ENCODE measurements at places on chromosomes 7 and 10.

DNA sequence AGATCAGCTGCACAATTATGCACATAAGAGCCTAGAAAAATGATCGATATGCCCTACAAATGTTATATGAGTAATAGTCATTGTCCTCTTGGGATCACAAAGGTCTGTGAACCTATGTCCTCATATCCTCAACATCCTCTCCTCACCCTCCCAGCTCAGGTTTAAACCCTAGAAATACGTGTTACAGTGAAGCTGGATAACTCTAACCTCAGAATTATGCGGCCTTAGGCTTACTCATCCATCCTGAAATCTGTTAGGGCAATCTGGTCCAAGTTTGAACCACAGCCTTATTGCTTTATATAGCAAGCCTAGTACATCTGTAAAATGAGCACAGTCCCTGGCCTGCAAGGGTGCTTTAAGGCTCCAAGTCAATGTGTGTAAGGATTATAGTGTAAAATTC is 84.2 kb upstream of the FRMD4A start:
- DNase-seq: no peak

DNA sequence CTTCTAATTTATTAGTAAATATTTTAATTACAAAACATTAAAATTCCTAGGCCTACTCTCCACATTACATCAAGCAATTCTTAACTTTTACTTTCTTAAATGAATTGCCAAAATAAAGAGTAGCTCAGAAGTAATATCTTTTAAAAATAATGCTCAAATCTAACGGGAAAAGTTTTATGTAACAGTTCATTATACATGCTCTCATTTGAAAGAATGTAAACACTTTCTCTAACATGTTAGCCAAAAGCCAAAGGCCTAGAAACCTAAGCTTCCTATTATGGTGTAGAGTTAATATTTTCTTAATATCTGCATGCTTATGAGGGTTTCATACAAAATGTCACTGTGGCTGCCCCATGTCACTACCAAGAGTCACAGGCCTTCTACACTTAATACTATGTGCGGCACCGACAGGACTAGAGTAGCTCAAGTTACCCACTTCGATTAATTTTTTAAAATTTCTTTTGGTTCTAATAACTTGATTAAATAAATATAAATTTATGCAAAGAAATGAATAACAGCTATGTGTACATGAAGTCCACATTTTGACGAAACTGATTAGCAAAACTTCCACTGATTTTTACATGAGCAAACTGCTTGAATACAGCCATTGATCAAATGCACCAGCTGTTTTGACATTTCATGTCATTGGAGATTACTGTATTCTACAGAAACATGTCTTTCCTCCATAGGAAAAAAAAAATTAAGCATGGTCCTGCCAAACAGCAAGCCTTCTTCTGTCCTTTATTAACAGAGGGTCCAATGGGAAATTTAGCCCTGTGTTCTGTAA is 3.5 kb downstream of the COBL start:
- DNase-seq: no peak

DNA sequence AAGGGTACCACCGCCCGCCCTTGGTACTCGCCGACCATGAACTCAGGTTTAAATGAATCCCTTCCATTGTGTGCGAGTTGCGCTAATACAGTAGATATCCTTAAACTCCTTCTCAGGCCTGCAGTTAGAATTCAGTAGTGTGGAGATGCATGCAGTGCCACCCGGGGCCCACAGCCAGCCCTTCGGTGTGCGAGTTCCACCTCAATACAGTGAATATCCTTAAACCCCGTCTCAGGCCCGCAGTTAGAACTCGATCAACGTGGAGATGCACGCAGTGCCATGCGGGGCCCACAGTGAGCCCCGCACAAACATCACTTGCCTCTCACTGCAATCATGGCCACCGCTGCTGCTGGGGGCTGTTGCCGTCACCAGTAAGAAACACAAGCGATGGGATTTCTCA is 261.9 kb downstream of the MAD1L1 start:
- DNase-seq: no peak

- DNase-seq: no peak
These were observed 75.1 kb upstream of the SP4 start for GRCh38 chr7:21352540-21353387.

DNA sequence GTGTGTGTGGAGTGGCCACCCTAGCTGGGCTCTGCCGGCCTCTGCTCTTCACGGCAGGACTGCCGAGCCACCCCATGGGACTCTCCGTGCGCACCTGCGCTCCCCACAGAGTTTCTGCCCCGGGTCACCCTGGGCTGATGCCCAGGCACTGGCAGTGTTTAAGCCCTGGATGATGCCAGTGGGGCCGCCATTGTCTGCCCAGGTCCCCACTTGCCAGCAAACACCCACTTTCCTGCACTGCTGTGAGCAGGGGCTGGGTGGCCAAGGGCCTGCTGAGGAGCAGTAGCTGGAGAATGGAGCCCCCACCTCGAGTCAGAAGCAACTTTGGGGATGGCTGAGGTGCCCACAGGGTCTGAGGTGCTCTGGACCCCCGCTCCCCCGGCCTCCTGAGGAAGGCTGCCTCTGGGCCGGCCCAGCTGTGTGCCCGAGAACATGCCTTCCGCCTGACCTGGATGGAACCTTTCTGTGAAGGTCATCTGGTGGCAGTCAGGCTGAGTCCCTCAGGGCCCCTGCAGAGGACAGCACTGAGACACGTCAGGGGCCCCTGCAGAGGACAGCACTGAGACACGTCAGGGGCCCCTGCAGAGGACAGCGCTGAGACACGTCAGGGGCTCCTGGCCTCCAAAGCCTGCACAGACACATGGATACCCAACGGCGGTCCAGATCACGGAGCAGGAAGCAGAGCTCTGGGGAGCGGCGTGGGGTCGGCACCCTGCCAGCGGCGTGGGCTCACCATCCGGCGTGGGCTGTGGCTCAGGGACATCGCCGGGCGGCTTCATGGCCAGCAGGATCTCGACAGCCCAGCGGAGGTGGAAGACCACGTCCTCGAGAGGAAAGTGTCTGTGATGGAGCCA is 62.0 kb downstream of the CFAP46 start:
- no peak for DNase-seq

DNA sequence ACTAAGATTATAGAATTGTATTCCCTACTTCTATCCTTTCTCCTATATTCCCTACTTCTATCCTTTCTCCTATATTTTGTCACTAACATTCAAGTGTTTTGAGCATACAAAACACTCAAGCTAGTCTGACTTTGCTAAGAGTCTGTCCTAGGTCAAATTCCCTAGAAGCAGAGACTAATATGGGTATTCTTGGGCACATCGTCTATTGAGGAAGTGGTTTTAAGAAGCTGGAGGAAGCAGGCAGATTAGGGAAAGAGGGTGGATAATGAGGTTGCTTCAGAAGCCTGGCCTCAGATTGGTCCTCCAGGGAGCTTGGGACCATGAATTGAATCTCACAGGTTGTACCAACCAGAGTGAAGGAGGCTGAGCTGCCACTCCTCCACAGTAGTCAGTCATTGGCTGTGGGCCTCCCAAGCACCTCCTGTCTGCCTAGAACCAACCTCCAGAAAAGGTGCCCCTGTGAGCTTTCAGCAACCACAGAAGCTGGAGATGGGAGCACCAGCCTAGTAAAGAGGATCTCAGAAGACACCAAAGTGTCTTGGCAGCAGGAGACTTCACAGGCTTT is 295.9 kb upstream of the PHF14 start:
- DNase-seq: no peak

GRCh38 chr10:114541081-114541796 is 116.8 kb downstream of the ABLIM1 start:
- peak; percentile 29 for DNase-seq

DNA sequence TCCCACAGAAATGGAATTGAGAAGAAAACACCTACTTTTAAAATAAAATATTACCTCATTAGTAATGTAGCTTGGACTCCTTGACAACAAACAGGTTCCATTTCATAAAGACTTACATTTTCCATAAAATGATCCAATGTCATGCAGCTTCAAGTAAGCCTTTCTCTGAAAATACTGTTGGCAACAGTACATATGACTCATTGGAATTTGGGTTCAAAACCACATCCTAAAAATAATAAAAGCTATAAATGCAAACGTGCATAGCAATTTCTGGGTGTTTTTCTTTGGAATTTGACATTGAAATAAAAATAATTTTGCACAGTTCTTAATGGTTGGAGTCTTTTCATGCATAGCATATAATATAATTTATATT is 47.9 kb downstream of the FHIP2A start:
- DNase-seq: no peak

DNA sequence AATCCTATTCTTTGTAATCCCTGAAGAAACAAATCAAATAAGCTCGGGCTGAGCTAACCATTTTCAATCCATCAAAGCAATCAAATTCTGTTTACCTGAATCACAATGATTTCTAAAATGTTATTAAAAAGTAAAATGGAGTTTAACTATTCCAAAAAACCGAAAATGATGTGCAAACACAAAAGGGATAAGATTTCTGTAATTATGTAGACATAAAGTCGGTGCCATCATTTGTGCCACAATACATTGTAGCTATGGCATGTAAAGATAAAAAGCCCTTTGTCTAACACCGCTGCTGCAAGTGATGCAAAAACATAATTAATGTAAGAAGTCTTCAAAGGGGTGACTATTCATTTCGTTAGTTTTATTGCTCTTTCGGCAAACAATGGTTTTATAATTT is 125.1 kb upstream of the FAM204A start:
- DNase-seq: no peak

DNA sequence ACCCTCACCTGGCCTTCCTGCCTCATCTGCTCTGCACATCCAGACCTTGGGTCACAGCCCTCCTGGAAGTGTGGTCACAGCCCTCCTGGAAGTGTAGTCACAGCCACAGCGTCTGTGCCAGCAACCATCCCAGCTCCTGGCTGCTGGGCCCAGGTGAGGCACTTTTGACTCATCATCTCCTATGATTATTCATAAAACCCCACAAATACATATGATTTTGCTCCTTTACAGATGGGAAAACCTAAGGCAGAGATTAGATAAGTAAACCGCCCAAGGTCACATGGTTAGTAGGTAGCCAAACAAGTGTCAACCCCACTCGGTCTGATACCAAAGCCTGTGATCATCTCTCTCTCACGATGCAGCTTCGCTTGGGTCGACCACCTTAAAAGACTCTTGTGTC is 94.3 kb downstream of the PRLHR start:
- no peak for DNase-seq

DNA sequence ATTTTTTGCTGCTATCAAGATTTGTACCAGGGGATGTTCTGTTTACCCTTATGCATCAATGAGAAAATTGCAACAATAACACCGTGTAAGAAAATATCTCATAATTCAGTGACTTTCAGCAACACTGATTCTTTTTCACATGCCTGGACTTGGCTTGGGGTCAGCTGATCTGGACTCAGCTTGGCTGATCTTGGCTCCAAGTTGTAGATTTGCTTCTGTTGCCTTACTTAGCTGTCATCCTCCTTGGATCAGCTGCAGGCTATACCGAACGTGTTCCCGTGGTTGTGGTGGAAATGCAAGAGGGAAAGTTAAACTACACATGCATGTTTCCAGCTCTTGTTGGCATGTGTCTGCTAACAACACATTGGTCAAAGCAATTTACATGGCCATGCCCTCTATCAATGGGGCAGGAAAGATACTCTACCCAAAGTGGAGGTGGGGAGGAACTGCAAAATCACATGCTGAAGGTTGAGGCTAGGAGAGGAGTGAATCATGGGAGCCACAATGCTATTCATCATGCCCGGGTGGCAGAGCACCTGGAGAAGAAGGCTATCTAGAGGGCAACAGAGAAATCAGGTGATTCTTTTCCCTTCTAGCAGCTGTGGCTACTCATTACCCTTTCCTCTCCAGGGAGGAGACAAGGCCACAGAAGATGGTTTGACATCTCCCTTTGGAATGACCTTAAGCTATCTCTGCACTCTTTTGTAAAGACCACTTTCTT is 1276.3 kb upstream of the AUTS2 start:
- DNase-seq: no peak

DNA sequence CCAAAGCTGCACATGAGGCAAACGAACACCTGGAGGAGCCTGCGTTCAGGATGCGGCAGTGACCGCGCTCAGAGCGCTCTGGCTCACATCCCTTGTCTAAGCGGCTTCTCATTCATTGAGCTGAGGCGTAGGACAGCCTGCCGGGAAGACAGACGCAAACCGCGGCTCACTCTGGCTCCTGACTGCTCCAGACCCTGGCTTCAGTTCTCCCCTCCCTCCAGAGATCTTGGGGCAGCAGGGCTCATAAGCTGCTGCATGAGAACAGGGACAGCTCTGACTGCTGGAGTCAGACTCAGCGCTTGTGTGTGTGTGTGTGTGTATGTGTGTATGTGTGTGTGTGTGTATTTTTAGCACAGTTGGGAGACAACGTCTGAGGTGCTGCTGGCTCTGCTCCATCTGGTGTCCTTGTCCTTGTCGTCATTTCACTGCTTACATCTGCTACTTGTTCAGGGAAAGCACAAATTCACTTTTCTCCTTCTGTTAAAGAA is 15.8 kb upstream of the LYZL2 start:
- no peak for DNase-seq

DNA sequence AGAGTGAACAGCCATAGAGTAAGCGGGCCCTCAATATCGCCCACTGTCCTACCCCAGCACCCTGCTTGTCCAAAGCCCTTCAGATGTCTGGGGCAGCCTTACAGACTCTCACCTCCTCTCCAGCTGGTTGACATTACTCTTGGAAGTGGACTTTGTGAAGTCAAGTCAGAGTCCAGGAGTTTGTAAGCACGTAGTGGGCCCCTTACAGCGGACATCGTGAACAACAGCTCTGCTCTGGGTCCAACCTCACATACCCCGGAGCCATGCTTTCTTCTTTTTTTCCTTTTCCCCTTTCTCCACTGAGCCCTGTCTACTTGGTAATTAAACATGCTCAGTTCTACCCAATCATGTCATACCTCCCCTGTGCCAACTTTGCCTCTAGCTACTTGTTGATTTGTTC is 17.5 kb downstream of the HNRNPF start:
- no peak for DNase-seq
